Activated CD8-positive, alpha-beta memory T cell treated with anti-CD3 and anti-CD28 coated beads for 48 hours (primary cell): ENCODE measurements at places on chromosomes 3 and 15.

DNA sequence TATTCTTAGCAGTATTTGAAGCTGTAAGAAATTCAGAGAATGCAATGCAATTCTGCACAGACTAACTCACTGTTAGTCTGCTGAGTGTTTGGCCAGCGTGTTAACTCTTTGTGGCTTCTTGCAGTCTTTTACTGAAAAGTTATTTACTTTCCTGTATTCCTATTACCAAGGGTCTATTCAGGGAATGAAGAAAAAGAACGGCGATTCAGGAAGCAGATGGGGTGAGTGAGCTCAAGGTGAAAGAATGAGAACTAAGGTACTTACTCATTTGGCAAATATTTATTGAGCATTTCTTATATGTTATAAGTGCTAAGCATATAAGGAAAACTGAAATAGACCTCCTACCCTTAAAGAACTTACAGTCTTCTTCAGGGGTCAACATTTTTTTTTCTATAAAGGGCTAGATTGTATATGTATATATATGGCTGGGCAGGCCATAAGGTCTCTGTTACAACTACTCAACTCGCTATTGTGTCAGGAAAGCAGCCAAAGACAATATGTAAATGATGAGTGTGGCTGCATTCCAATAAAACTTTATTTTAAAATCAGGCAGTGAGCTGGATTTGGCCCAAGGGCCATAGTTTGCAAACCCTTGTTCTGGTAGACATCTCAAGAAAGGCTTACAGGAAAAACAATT, 271.9 kb upstream of the GADL1 start:
- no peak for DNase-seq

DNA sequence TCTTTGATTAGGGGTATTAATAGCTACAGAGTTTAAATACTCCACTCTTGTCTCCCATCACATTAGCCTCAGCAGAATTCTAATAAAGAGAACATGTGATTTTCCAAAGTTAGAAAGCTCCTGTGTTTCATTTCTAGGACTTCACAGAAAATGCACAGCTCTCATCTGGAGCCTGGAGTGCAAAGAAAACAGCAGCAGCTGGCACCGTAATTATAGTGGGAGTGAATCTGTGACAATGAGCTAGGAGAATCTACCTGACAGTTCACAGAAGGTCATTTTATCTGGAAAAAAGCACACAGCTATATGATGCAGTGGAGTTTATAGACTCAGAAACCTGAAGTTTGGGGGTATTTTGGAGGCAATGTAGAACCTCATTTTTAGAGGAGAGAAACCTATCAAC, 5.4 kb upstream of the TRIM59 start:
- DNase-seq, result no peak

DNA sequence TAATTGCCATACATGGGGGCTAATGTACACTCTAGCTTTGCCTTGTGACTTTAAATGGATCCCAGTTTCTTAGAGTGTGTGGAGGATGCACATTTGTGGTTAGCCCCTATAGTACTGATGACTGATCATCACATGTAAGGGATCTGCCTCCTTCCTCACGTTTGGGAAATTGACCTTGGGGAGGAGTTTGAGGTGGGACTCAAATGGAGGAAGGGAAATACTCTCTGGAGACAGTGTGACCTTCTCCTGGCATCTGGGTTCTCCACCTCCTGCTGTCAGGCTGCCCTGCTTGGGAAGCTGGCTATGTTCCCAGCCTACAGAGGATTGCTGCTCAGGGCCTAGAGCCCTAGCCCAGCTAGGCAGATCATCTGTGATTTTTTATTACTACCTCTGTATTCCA, 48.7 kb downstream of the PPM1L start:
- DNase-seq, result no peak

DNA sequence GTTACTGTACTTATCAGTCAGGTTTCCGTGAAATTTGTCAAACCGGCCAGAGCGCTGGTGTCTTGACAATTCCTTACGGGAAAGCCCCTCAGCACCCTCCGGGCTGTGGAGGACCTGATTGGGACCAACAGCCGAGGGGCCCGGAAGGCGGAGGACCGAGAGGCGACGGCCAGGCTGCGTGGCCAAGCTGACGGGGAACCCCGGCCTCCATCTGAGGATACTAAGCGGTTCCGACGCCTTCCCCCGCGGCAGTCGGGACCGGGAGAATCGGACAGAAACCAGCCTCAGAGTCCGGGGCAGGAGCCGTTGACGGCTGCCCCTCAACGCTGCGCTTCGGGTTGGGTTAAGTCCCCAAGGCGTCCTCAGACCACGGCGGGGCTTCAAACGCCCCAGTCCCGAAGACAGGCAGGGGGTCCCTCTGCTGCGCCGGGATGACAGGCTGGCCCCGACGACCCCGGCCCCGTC, 499 bp downstream of the ALDH1A2 start:
- DNase-seq, result no peak

- DNase-seq, result no peak
Observed at GRCh38 chr3:16011376-16011775, 163.1 kb upstream of the GALNT15 start.

DNA sequence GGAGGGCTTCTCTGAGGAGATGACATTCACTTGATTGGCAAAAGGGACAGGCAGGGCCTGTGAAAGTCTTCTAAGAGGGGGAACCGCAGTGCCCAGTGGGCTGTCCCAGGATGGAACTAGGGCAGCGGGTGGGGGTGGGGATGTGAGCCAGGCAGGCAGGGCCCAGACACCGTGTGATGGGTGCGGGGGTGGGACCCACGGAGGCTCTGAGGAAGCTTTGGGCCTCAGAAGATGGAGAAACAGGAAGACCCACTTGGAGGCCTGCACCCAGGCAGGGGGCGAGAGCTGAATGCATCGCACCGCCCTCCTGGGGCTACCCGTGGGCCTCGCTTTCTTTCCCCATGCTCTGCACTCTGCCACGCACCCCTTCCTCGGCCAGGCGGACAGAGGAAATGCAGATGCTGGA, 32.9 kb upstream of the ACAD9 start:
- no peak for DNase-seq

DNA sequence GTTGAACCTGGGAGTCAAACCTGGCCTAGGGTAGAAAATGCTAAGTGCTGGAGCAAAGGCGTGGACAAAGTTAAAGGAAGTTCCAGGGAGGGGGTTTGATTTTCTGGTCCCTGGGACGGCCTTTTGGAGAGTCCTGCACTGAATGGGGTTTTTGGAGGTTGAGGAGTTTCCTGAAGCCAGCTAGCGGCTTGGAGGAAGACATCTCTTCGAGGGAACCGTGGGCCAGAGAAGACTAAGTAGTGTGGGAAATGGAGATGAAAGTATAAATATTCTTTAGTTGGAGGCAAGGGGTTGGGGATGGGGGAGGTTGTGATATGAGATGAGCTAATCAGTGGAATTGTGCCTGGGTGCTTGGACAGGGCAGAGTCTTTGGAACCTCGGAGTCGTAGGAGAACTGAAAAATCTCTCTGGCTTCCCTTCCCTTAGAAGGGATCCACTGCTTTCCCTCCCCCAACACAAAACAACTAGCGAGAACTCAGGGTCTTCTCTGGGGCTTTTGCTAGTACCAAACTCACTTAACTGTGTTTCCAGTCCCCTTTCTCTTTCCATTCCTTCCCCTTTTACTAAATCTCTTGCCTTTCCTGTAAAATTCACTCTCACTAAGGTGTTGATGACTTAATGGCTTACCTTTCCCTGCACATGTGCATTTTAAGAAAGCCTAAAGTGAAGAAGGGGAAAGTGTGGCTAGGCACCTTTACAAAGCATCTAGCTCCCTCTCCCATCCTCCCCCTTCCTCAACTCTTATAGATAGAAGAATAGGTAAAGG, 1.0 kb downstream of the LPP start:
- no peak for DNase-seq

DNA sequence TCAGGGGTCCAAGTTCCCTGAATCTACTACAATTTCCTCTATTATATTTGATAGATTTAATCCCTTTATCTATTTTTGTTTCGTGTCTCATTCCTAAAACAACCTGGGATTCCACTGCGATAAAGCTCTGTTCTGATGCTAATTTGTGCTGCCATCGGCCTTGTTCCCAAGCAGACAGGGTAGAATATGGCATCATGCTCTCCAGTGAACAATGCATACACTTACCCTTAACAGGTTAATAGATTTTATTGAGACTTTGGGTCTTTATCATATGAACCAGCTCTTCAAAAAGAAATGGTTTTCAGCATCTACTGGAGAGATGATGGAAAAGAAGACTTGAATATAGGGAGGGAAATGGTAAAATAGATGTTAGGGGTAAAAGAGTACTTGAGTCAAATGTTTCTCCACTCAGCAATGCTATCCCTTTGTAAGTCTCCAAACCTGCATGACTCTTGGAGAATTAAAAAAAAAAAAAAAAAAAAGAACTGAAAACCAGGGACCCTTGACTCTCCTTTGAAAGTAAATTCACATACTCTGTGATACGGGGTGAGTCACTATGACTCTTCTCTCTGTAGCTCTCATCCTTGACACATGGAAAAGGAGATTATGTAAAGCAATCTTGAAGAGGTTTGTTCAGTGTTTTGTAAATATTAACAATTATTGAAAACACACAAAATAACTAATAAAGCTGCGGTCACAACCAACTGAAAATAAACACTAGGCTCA, 268.8 kb downstream of the ZBTB20 start:
- DNase-seq, result no peak

DNA sequence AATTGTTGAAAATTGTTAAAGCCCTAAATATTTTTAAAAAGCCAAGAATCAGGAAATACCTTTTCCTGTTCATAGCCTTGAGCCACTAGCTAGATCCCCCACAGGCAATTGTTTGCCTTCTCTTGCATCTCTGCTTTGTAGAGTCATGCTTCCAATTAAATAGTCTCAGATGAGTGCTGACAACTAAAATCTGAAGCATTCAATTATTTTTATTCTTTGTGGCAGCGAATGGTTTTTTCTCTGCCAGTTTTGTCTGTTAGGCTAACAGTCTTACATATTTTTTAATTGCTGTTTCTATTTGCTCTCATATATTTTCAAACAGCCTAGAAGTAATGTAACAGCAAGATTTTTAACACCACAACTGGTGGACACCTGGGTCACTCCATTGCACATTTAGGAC, 277.1 kb upstream of the GBE1 start:
- DNase-seq, result no peak
